MV-4-11 (cell line): ENCODE measurements at places on chromosomes 5 and 9.

GRCh38 chr5:10275460-10275859 lies 25.4 kb downstream of the CCT5 start:
- DNase-seq: no peak

- DNase-seq: no peak
Measured at GRCh38 chr9:108698231-108698630, 157.6 kb downstream of the ACTL7B start.

DNA sequence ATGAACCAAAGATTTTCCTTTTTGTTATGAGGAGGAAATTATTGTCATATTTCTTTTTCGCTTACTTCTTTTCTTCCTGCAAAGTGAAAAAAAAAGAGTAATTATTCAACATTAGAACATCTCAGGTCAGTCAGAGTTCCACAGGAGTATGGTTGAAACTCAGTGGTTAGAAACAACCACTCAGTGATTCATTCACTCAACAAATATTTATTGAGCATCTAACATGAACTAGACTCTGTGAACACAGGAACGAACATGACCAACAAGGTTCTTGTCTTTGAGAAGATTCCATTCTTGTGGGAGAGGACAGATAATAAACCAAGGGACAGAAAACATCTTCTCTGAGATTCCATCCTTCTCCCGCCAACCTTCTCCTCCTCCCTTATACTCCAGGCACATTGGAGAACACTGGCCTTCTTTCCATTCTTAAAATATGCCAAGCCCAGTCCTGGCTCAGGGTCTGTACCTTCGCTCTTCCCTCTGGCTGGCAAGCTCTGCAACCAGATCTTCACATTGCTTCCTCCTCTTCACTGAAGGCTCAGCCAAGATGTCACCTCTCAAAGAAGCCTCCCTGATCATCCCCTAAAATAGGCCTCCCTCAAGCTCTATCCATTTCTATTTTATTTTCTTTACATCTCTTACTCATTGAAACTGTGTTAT lies 6.8 kb upstream of the GRAMD2B start:
- no peak for DNase-seq

DNA sequence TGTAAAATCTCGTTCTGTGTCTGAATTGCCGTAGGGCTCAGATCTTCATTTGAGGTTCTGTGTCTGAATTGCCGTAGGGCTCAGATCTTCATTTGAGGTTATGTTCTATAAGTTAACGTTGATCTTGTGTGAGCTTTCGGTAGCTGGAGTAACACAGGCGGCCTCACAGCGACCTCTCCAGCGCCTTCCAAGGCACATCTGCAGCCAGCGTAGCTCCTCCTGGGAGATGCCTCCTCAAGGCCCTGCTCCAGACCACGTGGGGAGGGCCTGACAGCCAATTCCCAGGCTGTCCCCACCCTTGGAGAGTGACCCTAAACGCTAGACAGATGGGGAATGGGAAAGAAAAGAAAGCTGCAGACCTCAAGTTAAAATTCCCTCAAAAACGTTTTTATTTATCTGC lies 8.7 kb upstream of the AHRR start:
- no peak for DNase-seq

- DNase-seq: no peak
Measured at GRCh38 chr5:110681953-110682352, 44.5 kb downstream of the TMEM232 start.

DNA sequence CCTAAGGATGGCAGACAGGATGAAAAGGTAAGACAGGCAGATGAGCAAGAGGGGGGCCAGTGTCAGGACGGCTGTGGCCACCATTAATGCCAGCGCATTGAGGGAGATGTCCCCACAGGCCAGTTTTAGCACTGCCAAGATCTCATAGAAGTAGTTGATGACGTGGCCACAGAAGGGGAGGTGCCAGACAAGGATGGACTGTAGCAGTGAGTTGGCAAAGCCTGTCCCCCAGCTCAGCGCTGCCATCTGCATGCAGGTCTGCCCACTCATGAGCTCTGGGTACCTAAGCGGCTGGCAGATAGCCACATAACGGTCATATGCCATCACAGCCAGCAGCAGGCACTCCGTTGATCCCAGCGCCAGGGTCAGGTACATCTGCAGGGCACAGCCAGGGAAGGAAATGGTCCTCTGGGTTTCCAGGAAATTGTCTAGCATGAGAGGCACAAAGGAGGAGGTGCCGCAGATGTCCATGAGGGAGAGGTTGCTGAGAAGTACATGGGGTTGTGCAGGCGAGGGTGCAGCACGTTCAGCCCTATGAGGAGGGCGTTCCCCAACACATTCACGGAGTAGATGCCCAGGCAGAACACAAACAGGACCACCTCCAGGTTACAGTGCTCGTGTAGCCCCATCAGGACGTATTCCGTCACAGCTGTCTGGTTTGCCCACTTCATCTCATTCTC lies 10.8 kb downstream of the OR13J1 start:
- DNase-seq: peak; percentile 18
